ENCODE measurements at places on chromosomes 6 and 20.

DNA sequence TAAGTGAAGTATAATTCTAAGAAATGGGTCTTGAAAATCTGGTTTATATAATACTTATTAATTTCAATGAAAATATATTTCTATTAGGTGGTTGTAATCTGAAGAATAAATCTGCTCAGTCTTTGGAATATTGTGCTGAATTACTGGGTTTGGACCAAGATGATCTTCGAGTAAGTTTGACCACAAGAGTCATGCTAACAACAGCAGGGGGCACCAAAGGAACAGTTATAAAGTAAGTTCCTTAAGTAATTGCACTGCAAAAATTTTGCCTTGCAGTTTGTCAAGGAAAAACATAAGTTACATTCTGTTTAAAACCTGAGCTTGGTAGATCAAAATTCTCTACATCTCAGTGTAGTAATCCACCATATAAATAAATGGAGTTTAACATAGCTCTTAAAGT is 106.0 kb downstream of the MYO6 start:
- peak; percentile 7 for DNase-seq

DNA sequence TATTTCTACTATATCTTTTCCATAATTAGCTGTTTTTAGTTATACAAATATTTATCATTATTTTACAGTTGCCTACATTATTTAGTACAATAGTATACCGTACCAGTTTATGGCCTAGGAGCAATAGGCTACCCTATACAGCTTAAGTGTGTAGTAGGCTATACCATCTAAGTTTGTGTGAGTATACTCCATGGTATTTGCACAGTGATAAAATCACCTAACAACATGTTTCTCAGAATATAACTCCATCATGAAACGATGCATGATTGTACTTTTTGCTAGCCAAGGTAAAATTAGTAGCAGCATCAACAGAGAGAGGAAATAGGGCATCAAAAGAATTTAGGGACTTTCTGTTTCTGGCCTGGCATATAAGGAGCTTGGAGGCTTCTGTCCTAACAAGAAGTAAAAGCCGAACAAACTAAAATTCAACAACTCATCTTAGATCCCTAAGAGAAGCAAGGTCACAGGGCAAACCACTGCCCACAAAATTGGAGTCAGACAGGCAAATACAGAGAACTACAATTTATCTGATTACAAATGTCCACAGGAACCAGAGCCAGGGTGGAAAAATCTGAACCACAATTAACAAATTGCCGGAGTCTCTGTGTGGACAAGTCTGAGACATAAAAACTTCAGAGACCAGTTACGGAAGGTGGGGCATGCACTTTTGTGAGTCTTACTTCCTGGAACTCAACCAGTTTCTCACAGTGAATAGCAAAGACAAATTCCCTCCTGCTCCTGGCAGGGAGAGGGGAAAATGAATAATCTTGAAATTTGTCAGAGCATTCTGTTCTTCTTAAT is 671.4 kb downstream of the RFPL4B start:
- no peak for DNase-seq

GRCh38 chr6:2970753-2971419 is 481 bp downstream of the SERPINB6 start:
- DNase-seq, result no peak

DNA sequence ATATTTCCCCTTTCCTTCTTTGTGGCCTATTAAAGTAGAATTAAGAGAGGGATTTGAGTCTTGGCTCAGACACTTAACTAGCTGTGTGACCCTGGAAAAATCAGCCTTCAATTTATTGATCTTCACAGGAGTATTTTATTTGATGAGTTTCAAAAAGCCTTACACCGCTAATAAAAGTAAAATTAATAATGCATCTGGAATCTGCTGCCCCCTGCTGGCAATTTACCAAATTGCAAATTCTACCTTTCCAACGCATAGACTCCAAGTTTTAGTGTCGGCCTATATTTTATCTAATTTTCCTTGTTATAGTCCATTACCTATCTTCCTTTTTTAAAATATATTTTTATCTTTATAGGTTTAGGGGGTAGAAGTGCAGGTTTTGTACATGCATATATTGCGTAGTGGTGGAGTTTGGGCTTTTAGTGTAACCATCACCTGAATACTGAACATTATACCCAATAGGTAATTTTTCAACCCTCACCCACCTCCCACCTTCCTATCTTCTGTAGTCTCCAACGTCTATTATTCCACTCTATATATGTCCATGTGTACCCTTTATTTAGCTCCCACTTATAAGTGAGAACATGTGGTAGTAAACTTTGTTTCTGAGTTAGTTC is 46.3 kb downstream of the GOPC start:
- peak; percentile 47 for DNase-seq

DNA sequence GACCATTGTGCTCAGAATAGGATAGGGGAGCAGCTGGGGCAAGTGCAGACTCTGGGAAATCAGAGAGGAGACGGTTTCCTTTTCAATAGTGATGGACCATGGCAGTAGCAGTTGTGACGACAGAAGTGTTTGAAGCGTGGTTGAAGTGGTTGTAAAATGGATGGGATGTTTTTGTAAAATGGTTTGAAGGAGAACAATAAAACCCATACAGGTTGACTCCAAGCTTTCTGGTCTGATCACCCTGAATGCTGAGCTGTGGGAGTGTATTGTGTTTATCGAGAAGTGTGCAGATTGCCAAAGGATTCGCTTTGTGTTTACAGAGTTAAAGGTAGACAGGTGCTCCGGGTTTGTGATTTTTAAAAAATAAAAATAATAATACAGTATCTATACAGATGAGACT is 255.2 kb upstream of the SULF2 start:
- DNase-seq, result no peak

DNA sequence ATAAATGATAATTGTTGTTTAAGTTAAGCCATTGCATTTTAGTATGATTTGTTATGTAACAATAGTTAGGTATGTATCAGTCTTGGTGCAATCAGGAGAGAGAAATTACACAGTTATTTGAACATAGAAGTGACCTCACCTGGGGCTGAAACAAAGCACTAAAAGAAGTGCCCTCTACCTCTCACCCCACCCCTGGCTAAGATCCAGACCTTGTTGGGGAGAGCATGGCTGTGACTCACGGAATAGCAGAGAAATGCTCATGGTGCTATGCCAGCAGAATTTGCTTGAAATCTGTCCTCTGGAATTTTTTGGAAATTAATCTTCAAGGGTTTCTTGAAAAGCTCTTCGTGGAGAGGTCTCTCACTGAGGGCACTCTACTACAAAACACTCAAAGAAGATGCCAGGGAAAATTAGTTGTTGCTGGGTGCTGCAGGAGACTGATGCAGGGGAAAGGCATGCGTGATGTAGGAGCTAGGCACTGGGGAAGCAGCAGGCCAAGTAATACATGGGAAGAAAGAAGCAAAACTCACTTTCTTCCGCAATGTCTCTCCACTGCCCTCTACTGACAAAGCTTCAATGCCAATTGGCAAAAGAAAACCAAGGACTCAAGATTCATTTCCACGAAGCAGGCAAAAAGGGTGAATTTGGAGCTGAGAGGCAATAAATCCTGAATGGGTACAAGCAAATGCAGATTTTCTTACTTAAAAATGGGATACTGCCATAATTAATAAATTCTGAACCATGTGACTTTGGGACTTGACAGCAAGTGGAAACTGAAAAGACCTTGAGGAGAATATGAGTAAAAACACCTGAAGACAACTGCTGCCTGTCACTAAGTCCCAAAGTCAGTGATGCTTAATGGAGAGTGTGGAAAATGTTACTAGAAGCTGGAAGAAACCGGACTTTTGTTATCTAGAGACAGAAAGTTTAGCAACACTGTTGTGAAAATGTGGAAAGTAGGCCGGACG is 136.3 kb upstream of the ZNF184 start:
- DNase-seq, result no peak

- no peak for DNase-seq
These were observed 85.5 kb upstream of the FLRT3 start for GRCh38 chr20:14422892-14423291.

- no peak for DNase-seq
These were observed 187.6 kb upstream of the THBS2 start for GRCh38 chr6:169441292-169441691.

DNA sequence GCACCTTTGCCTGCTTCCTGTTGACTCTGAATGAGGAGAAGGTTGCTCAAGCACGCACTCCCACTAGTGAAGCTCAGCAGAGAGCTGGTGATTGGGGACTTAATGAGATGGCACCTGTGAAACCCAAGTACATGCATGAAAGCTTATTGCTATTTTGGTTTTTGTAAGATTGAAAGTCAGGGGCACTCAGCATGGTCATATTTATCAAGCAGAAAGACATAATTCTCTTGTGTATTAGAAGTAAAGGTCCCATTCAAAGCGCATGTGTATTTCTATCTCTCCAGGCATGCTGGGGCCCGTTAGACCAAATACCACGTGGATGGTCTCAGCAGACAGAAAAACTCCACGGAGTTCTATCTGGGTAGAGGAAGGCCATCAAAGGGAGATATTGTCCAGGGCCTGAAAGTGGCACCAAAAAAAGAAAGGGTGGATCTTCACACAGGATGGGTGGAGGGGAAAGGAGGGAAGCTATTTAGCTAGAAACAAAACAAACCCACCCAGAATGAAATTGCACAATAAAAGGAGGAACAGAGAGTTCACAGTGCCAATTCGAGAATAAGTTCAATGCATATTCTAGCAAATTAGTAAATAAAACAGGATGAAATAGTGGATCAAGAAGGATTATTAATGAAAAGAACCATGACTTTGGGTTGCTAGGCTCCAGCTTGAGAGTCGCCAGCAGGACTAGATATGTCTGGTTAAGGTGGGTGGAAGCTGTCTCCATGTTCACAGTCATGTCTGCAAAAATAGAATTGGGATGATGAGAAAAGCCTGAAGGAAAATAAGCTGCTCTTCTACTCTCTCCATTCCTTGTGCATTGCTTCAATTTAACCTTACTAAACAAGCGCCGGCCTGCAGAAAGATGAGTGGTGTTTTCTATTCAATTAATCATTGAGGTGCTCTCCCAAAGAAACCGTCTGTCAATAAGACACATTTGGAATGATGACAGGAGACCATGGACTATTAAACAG is 224.9 kb upstream of the DTNBP1 start:
- DNase-seq, result no peak

DNA sequence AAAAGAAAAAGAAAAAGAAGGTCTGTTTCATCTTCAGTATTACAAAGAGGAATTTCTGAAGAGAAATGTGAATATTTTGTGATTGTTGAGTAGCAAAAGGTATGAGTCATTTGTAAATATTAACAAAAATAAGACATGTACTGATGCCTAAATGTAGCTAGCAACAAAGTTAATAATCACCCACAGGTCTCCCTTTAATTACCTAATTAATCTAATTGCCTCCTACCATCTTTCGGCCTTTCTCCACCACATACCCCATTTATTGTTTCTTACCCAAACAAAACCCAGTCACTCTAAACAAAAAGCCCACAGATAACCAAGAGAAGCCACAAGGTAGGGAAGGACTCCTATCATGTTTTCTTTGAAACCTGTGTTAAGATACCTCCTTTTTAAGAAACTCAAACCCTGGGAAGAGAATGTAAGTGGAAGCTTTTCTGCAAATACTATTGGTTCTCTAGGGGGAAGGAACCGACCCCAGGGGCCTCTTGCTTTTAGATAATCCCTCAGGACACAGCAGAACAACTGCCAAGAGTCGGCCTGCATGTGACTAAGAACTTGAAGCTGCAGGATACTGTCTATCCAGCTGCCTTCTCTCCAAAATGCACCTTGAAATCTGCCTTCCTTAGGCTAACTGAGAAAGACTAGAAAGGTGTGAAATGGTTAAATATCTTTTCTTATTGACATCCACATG is 16.1 kb upstream of the STK38 start:
- no peak for DNase-seq

GRCh38 chr20:57189713-57190112 is 76.7 kb downstream of the BMP7 start:
- DNase-seq, result no peak

GRCh38 chr6:140921366-140922226 is 1211.1 kb upstream of the GJE1 start:
- DNase-seq, result no peak

- no peak for DNase-seq
These were observed 111.3 kb downstream of the LY86 start for GRCh38 chr6:6699741-6700367.

GRCh38 chr6:29376003-29376402 is 912 bp upstream of the OR12D3 start:
- DNase-seq, result no peak

DNA sequence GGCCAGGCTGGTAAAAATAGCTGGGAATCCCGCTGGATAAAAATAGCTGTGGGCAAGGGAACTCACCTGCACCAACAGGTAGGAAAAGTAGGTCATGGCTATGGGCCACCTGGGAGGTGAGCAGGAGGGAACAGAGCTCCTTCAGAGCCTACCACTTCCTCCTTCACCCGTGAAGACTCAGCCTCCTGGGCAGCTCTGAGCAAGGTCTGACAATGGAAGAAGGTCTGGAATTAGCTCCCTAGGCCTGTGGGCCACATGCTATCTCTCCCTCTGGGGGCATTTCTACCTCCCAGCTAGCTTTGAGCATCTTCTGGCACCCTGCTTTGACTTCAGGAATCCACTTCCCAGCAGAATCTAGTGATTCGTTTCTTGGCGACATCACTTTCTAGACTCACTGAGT is 153.9 kb downstream of the MRPL14 start:
- no peak for DNase-seq

DNA sequence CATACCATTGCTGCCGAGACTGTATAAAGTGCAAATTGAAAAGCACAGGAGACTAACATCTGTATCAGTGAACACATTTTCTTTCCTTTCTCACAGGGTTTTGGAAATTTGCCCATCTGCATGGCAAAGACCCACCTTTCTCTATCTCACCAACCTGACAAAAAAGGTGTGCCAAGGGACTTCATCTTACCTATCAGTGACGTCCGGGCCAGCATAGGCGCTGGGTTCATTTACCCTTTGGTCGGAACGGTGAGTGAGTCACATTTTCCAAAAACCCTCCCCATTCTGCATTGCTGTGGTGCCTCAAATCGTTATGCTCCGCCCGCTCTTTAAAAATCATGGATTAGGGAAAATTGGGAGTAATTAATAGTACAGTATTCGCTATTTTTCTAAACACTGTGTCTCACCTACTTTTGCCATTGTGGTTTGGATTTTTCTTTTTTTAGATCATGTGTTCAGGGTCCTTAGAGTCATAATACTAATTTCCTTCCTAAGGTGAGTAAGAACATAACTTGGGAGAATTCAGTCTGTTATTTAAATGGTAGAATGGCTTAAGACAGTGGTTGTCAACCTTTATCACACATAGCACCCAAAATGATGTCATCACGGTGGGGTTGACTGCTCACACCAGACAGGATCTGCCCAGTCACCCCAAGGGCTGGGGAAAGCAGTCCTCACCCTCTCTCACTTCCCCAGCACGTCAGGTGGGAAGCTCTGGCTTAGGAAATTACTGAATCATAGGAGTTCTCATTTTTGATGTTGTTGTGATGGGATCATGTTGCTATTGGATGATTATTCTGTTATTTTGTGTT is 171.6 kb downstream of the MTHFD1L start:
- no peak for DNase-seq

DNA sequence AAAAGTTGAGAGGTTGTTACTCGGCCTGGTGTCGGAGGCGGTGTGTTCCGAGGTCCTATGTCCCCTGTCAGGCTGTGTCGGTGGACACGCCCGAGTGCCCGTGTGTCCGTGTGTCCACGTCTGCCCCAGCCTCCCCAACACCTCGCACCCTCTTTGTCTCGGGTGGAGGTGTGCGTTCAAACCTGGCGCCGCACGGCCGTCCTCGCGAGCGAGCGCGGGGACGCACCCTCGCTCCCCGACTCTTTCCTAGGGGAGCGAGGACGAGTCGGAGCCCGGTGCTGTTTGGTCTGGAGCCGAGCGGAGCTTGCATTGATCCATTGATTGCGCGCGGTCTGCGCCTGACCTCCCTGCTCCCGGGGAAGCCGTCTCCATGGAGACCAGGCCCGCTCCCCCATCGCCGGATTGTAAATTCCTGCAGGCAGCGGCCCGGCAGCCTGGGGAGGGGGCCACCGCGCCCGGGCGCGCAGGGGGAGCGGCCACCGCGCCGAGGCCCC is 411 bp upstream of the SCUBE3 start:
- DNase-seq, result no peak

Measured in activated CD4-positive, alpha-beta T cell treated with anti-CD3 and anti-CD28 coated beads, Interleukin-2, amount 50 U/mL, for 24 hours (primary cell).